ENCODE measurements at places on chromosomes 7 and 10. TPM values are rescaled to one million over a fixed set of nuclear protein-coding genes. Genes with fewer than 3 reads are reported as not detected.

DNA sequence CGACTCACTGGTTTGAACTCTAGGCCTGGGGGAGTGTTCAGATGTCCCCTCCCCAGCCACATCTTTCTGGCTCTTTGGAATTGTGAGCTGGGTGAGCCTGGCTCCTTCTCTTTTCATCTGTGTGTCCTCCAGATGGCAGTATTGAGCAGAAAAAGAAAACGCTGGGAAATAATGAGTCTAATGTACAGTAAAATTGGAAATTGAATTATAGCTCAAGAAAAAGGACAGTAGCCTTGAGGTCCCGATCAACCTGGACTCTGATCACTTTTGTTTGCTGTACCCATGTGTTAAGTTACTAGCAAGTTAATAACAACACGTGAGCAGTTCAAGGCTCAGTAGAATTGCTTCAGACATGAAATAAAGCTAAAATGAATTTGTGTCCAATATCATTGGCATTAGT lies 77.9 kb downstream of the SNX10 start:
- H3K27ac ChIP-seq = no peak overlapping the region
- no peak for DNase-seq
- H3K4me1 ChIP-seq = no peaks in the 10 kb centered on the region
- no peak overlapping the region for H3K4me3 ChIP-seq
- peaks cover 2% of the 10 kb centered on the region for H3K36me3 ChIP-seq

GRCh38 chr7:11083214-11083568 lies 109.5 kb downstream of the PHF14 start:
- H3K27ac ChIP-seq = no peak overlapping the region
- no peaks in the 10 kb centered on the region for H3K36me3 ChIP-seq
- H3K4me3 ChIP-seq = no peak overlapping the region
- no peaks in the 10 kb centered on the region for H3K27me3 ChIP-seq
- DNase-seq = no peak

- DNase-seq = no peak
- no peaks in the 10 kb centered on the region for H3K4me1 ChIP-seq
- H3K4me3 ChIP-seq = no peak overlapping the region
- no peaks in the 10 kb centered on the region for H3K27me3 ChIP-seq
- H3K36me3 ChIP-seq = no peaks in the 10 kb centered on the region
These were observed 109.6 kb downstream of the SRPK2 start for GRCh38 chr7:105278973-105279687.

Gene ACTR3C
- total RNA-seq = 6.5 TPM

- H3K27ac ChIP-seq = no peak overlapping the region
- peaks cover 13% of the 10 kb centered on the region for H3K27me3 ChIP-seq
- no peak overlapping the region for H3K4me3 ChIP-seq
- H3K4me1 ChIP-seq = no peaks in the 10 kb centered on the region
These were observed 43.7 kb downstream of the CH25H start for GRCh38 chr10:89163265-89163995.

DNA sequence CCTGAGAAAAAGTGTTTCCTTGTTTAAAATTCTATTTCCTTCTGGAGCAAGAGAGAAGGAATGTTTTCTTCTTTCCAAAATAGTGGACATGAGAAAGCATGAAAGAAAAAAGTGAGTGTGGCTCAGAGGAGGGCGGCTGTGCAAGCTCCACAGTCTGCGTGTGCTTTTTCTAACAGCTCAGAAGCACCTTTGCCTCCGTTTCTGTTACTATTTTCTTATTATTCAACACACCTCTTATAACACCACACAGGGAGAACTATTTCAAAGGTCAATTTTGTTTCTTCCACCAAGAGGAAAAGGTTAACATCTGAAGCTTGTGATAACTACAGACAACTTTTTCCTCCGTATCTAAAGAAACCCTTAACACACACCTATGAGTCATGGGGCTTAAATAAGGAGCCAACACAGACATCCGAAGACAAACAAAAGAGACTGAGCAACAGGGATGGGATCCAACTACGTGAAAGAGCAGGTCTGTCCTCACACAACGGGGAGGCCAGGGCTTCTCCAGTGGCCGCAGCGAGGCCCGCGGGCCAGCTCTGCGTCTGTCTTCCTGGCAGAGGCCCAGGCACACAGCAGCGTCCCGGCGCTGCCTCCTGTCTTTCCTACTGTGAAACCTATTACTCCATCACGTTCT lies 36.2 kb upstream of the NCAPG2 start:
- no peak for DNase-seq
- peaks cover 21% of the 10 kb centered on the region for H3K36me3 ChIP-seq
- H3K4me1 ChIP-seq = no peaks in the 10 kb centered on the region
- H3K27ac ChIP-seq = no peak overlapping the region
- H3K27me3 ChIP-seq = no peaks in the 10 kb centered on the region

Gene RNF133
- not detected for total RNA-seq

- H3K27me3 ChIP-seq = no peaks in the 10 kb centered on the region
- no peaks in the 10 kb centered on the region for H3K4me1 ChIP-seq
- no peak for DNase-seq
- H3K27ac ChIP-seq = no peak overlapping the region
These were observed 6.9 kb downstream of the TMEM236 start for GRCh38 chr10:17758896-17759295.

GRCh38 chr10:32650246-32650655 lies 204.3 kb downstream of the CCDC7 start:
- no peak overlapping the region for H3K27ac ChIP-seq
- no peaks in the 10 kb centered on the region for H3K27me3 ChIP-seq
- no peak for DNase-seq
- no peaks in the 10 kb centered on the region for H3K36me3 ChIP-seq

DNA sequence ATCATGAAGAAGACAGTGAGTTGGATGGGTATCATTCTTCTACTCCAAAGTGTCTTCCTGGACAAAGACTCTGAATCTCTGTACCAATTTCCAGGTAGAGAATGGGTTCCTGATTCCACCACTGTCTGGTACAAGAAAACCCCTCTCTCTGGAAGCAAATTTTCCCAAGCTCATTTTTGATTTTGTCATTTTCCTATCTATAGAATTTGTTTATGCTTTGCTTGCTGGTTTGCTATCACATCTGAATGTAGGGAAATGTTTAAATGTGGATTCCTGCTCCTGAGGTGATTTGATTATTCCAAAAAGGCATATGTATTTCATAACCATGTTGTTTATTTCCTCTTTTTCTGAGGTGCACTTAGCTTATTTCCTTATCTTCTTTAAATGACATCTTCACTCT lies at the start of gene TAS2R16:
TSS of gene TAS2R16 (minus strand) at position 101 of the 400 bp plus-strand sequence. CDS start at position 35, 66 bp downstream.
- no peaks in the 10 kb centered on the region for H3K4me1 ChIP-seq
- DNase-seq = no peak
- no peaks in the 10 kb centered on the region for H3K36me3 ChIP-seq
- no peak within 1 kb of the TSS for H3K27ac ChIP-seq
- no peaks in the 10 kb centered on the region for H3K27me3 ChIP-seq
- no peak within 1 kb of the TSS for H3K4me3 ChIP-seq

Gene LRMDA
- total RNA-seq = 1.2 TPM

Gene C10orf90
- total RNA-seq = 0.67 TPM

DNA sequence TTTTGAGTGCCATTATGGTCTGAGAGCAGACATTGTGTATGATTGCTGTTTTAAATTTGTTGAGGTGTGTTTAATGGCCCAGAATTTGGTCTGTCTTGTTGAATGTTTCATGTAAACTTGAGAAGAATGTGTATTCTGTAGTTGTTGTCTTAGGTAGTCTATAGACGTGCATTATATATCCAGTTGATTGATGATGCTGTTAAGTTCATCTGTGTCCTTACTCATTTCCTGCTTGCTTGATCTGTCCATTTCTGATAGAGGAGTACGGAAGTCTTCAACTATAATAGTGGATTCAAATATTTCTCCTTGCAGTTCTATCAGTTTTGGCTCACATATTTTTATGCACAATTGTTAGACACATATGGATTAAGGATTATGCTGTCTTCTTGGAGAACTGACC lies 16.0 kb downstream of the PTPN12 start:
- no peak overlapping the region for H3K27ac ChIP-seq
- H3K4me1 ChIP-seq = peaks cover 15% of the 10 kb centered on the region
- H3K27me3 ChIP-seq = no peaks in the 10 kb centered on the region
- DNase-seq = no peak
- H3K4me3 ChIP-seq = no peak overlapping the region
- H3K36me3 ChIP-seq = no peaks in the 10 kb centered on the region

Gene CNPY1
- not detected for total RNA-seq

Gene NRAP
- not detected for total RNA-seq

DNA sequence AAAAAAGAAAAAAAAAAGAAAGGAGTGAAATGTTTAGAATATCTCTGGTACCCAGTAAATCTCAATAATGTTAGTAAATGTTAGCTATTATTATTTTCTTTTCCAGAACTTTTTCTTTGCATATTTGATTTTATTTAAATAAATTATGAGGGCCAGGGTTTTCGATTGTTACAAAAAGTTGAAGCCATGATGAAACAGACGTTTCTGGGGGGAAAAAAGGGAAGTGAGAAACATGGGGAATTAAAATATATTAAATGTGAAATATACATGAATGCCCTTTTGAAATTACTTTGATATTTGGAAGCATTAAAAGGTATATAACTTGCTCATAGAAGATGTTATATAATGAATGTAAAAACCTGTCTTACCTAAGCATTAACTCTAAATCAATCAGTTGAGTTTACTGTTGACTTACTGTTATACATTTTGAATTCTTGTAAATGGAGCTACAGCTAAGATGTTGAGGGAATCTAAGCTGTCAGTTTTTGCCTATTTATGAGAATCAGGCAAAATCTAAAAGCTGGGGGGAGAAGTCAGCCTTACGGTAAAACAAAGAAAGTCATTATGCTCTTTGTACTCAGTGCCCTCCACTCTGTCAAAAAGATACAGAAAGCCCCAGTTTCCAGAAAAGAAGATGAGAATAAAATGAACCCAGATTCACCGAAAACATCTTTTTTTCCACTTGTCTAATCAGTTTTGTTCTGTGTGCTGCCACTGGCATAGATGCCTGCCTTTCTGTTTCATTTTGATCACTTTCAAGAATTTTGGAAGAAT lies 30.0 kb upstream of the KDM7A start:
- no peak overlapping the region for H3K27ac ChIP-seq
- no peak for DNase-seq
- no peaks in the 10 kb centered on the region for H3K4me1 ChIP-seq
- peaks cover 11% of the 10 kb centered on the region for H3K27me3 ChIP-seq
- H3K4me3 ChIP-seq = no peak overlapping the region

GRCh38 chr10:110802090-110802489 lies 69.6 kb upstream of the PDCD4 start:
- peaks cover 18% of the 10 kb centered on the region for H3K27me3 ChIP-seq
- no peak for DNase-seq
- no peak overlapping the region for H3K27ac ChIP-seq
- H3K36me3 ChIP-seq = no peaks in the 10 kb centered on the region
- peaks cover 2% of the 10 kb centered on the region for H3K4me1 ChIP-seq
- H3K4me3 ChIP-seq = no peak overlapping the region

Gene NMT2
- total RNA-seq = 14.3 TPM

DNA sequence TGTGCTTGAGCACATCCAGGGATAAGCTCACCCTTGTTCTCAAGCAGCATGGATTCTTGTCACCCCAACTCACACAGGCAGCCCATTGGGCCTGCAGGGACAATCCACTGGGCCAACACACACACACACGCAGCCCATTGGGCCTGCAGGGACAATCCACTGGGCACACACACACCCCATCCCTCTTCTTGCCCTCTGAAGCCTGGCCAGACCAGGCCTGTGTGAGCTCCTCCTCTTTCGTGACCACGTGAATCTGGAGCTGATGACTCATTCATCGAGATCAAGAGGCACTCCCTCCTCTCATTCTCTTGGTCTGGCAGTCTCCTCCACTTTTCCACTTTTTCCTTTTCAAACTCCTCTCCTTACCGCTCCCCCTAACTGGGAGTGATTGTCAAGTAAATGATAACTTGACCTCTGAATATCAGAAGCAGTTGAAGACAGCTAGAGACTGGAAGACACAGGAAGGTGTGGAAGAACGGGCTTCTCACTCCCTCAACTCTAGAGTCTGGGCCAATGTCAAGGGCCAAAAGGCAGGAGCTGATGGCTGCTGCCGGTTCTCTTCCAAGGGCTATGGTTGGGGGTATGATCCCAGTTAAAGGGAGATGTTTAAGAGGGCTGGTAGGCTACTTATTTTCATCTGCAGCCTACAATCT lies 89.7 kb downstream of the HIPK2 start:
- H3K4me1 ChIP-seq = peaks cover 11% of the 10 kb centered on the region
- DNase-seq = no peak
- H3K27ac ChIP-seq = no peak overlapping the region

GRCh38 chr7:45074528-45075354 lies 14.0 kb downstream of the NACAD start:
- DNase-seq = no peak
- no peaks in the 10 kb centered on the region for H3K4me1 ChIP-seq
- no peak overlapping the region for H3K27ac ChIP-seq

- no peaks in the 10 kb centered on the region for H3K36me3 ChIP-seq
- DNase-seq = no peak
- H3K27ac ChIP-seq = no peak overlapping the region
- no peaks in the 10 kb centered on the region for H3K27me3 ChIP-seq
These were observed 77.5 kb downstream of the CHN2 start for GRCh38 chr7:29272057-29272456.

All from Panc1 (cell line).